ENCODE measurements at places on chromosomes 6 and 20.

GRCh38 chr20:21185849-21186248 is 60.0 kb downstream of the KIZ start:
- no peak for DNase-seq

GRCh38 chr6:90204327-90205056 is 92.2 kb downstream of the BACH2 start:
- DNase-seq = no peak

DNA sequence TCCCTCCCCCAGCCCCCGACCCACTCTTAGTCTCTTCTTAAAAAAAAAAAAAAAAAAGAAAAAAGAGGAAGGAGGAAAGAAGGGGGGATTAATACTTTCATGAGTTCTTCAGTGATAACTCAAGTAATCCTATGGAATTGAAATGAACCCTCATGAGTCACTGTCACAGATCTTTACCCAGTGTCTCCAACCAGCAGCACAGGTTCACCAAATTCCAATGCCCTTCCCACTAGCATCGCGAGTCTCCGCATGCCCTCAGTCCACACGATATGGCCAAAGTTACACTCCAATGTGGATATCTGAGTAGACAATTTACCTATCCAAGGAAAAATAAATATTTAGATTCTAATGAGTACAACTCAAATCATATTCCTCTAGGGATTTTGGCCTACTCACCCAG is 74.5 kb downstream of the MDN1 start:
- DNase-seq = no peak

DNA sequence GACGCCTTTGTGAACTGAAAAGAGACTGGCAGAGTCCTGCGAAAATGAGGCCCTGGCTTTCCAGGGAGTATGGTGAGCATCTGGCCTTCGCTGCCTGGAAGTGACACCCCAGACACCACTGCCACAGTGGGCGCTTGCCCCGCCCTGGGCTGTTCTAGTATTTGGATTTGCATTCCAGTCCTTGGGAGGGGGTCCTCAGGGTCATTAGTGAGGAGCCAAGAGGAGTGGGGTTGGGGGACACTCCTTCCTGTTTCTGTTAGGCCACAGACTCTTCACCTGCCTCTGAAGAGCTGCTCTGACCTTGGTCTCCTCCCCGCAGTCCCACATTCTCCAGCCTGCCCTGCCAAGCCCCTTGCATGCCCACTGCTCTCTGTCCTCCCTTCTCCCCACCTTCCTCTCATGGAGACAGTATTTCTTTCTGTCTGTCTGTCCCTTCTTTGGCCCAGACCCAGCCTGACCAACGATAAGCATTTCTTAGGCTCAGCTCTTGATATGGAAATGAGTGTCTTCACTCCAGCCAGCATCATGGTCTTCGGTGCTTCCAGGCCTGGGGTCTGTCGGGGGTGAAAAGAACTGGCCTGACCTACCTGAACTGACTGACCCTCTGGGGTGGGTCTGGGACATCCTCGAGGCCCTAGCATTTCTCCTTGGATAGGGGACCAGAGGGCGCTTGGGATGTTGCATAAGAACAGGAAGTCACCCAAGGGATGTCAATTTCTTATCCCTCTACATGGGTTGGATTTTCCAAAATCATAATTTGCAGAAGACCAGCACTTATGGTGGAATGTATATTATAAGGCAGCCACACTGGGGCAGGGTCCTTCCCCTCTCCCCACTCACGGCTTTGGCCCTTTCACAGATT is 19.4 kb downstream of the SLC9A8 start:
- DNase-seq = no peak

DNA sequence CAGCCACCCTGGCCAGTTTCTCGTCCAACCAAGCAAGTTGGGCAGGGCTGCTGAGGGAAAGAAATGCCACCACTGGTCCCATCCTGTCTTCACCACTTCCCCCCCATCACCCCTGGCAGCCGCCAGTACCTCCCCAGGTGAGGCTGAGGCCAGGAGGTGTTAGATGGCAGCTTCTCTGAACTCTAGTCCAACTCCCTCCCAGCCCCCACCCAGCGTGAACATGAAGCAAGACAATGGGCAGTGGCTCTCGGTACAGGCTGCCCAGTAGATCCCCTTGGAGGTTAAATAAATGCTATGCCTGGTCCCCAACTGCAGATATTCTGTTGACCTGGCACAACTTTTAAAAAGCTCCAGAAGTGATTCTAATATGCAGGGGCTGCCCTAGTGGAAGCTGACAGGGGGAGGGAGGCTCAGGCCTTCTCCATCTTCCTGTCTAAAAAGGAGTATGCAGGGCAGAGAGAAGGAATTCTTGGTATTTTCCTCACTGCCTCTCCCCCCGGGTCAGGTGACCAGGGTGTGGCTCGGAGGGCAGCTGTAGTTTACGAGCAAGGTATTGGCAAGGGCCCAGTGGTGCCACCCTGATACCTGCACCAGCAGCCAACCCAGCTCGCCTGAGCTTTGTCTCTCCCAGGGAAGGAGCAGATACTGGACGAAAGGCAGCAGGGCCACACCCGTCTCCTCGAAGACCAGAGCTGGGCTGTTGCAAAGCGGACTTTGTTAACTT is 25.7 kb downstream of the KCNK5 start:
- DNase-seq = no peak

DNA sequence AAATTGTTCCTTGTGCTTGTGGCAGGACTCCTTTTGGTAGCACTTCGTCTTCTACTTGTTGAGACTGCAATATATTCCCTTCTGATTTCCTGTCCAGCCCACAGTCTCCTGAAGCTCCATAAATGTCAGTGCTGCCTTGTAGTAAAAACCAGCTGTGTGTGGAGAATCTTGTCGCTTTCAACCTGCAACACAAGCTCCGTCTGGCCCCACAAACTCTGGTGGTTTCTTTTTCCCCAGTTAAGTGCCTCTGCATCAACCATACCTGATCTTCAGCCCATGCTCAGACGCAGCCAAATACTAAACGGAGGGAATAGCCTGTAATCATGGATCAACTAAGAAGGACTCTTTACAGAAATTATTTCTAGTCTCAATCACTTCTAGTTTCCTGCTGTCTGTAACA is 1133.3 kb upstream of the ADGRB3 start:
- DNase-seq = no peak

DNA sequence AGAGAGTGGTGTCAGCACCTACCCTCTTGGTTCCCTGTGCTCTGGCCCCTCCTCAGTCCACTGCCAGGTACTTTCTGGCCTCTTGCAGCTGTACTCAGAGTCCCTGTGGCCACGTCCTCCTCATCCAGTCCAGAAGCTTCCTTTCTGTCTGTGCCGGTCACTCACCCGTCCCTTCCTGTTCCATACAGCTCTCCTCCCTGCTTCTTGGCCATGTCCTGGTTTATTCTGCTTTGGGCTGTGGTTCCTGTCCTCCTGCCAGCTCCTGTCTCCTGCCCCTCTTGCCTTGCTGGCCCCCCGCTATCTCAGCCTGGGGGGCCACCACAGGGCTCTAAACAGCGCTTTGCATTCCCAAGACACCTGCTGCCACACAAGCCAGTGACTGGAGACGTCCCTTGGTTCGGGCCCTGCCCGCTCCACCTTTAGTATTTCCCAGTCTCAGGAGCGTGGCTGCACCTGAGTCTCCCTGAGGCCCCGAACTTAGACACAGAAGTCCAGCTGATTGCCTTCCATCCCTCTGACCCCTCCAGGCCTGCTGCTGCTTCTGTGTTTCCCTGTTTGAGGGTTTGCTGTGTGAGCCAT is 15.5 kb upstream of the RBM38 start:
- no peak for DNase-seq

DNA sequence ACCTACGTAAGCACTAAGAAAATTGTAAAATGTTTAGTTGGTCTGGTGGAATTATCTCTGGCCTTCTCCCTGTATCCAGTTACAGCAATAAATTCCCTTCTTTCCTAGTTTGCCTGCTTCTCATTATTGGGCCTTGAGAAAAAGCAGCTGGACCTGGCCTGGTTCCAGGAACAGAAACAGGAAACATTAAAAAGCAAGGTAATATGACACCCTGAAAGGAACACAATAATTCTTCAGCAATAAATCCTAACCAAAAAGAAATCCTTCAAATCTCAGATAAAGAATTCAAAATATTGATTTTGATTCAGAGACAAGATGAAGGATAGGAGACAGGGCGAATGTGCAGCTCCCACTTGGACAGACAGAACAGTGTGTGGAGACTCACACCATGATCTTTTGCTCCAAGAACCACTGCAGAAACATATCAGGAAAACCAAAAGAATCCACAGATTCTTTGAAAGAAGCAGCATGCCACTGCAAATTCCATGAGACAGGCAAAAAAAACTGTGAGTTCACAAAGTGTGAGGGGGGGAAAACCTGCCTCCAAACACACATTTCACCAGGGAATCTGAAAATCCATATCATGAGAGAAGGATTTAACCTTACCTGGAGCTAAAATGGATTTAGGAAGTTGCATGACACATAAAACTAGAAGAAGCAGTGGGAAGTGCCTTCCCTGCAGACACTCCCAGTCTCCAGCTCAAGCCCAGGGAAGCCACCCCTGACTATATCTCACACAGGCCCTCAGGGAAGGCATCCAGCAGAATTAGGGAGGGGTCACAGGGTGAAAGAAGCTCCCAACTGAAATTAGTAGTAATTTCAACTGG is 28.9 kb downstream of the TREM1 start:
- DNase-seq = peak; percentile 65

DNA sequence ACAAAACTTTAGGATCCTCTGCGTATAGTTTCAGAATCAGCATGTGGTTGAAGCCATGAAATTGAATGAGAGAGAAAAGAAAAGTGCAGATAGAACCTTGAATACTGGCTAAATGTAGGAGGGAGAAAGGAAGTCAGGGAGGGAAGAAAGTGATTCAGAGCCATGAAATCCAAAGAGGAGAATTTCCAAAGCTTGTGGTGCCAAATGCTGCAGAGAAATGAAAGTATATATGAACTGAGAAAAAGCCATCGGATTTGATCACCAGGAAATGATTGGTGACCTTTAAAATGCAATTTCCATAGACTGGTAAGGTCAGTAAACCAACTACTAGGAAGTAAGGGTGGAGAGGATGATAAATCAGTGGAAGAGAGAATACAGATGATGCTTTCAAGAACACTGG is 142.3 kb downstream of the TFAP2A start:
- DNase-seq = no peak

DNA sequence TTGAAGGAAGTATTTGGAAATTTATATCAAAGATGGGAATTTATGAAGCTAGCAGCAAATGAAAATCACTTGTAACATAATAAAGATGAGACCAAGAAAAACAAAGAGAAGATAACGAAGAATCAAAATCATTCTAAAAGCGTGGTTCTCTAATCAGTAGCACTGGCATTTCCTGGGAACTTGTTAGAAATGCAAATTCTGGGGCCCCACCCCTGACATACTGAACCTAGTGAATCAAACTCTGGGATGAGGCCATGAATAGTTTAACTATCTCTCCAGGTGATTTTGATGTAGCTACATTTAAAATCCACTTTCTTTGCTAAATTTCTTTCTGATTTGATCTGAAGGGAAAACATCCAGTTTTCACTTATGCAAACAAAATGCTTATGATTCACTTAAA is 1075.6 kb downstream of the HACE1 start:
- no peak for DNase-seq

- DNase-seq = no peak
Measured at GRCh38 chr6:25173246-25173645, 105.9 kb upstream of the CARMIL1 start.

- no peak for DNase-seq
Measured at GRCh38 chr6:73443555-73443954, 8.5 kb downstream of the CGAS start.

- DNase-seq = no peak
Measured at GRCh38 chr20:21509597-21510371, 4.1 kb downstream of the NKX2-2 start.

DNA sequence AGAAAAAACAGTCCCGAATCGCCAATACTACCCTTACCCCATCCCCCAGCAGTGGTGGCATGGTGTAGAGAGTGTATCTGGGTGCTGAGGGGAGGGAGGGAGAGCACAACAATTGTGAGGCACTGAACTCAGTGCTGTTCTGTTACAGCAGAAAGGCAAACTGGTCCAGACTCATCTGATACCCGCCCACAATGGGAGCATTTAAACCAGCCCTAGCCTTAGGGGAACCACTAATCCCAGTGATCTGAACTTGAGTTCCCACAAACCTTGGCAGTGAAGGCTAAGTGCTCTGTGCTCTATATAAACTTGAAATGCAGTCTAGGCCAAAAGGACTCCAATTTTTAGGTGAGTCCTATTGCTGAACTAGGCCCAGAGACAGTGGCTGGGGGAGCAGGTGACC is 666.4 kb upstream of the PTCHD4 start:
- no peak for DNase-seq

- DNase-seq = no peak
Measured at GRCh38 chr20:51028616-51029212, 5.8 kb upstream of the KCNG1 start.

- DNase-seq = no peak
Measured at GRCh38 chr6:39086711-39087110, 28.3 kb downstream of the SAYSD1 start.

- DNase-seq = no peak
Measured at GRCh38 chr6:32975886-32976285, 7.5 kb downstream of the BRD2 start.

DNA sequence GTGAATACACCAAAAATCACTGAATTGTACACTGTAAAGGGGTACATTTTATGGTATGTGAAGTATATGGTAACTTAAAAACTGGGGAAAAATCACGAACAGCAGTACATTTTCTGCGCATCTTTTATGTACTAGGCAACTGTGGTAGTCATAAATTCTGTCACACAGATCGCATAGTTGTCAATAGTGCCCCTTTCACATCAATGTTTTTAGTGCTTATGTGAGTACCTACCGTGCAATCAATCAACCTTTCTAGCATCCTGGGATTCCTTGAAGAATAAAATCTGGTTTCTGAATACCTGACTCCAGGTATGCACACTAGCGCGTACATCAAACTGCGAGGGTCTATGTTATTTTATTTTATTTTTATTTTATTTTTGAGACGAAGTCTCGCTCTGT is 637 bp upstream of the RPF2 start:
- DNase-seq = no peak

- DNase-seq = no peak
Measured at GRCh38 chr6:38085031-38085430, 265.5 kb downstream of the ZFAND3 start.

DNA sequence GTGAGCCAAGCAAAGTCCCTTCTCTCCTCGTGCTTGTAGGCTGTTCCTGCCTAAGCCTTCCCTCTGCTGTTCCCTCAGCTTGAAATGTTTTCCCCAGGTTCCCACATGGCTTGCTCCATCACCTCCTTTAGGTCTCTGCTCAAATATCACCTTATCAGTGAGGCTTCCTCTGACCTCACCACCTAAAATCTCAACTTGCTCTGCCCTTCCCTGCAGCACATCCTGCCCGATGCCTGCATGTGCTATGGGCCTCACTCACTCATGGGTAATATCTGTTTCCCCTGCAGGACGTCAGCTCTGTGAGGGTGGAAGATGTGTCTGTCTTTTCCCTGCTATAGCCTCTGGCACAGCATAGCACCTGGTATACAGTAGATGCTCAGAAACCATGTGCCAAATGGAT is 29.9 kb upstream of the FKBP1A start:
- DNase-seq = no peak

All from smooth muscle cell of the brain vasculature (primary cell).